ENCODE measurements at places on chromosomes 3 and 15.

DNA sequence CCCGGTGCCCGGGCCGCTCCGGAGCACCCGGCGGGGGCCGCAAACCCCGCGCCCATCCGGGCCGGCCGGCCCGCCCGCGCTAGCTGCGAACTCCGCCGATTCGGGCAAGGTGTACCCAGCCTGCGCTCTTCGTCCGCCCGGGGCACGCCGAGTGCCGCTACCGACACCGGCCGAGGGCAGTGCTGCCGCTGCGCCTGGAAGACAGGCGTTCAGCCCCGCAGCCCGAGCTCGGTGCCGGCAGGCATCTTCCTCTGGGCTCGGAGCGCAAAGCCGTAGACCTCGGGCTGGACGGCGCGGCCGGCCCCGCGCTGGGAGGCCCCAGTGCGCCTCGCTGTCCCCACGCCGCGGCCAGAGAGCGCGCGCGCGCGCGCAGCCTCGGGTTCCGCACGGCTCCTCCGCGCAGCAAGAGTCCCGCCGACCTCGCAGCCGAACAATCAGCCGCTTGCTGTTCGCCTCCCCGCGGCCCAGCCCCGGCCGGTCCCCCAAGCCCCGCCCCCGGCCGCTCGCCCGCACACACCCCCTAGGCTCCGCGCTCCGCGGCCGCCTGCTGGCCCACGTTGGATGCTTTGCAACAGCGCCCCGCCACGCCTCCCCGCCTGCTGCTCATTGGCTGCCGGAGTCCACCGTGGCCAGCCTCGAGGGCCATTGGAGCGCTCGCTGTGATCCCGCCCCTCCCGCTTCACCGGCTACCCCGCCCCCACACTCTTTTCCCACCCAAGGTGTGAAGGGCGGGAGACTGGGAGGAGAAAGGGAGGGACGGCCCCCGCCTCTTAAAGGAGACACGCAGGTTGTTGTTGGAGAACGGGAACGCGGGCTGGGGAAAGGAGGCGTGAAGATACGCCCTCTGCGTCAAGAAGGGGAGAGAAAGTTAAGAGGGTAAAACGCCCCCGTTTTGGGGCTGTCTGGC, at the start of gene LRIG1:
TSS of gene LRIG1 (minus strand) at position 447 of the 907 bp plus-strand sequence. CDS start 615 bp downstream, outside the sequence.
- peak; percentile 96 for DNase-seq

- no peak for DNase-seq
These were observed 324.8 kb upstream of the CTDSPL start for GRCh38 chr3:37536840-37537239.

- DNase-seq, result no peak
These were observed 141.7 kb downstream of the WDR76 start for GRCh38 chr15:43968551-43968950.

DNA sequence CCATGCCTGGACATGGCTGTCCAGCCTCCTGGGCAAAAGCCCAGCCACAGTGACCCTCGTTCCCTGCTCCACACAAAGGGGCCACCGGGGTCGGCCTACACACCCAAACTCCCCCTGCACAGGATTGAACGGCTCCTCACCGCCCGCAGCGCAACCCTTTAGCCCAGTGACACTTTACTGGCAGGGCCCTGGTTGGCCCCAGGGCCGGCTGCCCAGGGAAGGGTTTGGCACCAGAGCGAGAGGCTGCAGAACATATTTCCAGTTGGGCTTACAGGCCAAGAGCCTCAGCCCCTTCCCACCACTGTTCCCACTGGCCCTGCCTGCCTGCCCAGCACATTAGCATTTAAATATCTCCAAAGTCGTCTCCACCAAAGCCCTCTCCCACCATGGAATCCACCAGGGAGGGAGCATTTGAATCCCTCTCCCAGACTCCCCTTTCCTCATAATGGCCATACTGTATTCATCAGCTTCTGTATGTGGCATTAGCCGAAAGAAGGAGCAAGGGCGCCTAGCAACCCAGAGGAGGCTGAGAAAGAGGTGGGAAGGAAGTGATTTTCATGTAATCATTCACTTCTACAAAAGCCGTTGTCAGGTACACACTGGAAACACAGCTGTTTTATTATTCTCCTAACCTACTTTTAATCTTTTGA, 85.4 kb downstream of the SLC6A11 start:
- DNase-seq, result no peak

DNA sequence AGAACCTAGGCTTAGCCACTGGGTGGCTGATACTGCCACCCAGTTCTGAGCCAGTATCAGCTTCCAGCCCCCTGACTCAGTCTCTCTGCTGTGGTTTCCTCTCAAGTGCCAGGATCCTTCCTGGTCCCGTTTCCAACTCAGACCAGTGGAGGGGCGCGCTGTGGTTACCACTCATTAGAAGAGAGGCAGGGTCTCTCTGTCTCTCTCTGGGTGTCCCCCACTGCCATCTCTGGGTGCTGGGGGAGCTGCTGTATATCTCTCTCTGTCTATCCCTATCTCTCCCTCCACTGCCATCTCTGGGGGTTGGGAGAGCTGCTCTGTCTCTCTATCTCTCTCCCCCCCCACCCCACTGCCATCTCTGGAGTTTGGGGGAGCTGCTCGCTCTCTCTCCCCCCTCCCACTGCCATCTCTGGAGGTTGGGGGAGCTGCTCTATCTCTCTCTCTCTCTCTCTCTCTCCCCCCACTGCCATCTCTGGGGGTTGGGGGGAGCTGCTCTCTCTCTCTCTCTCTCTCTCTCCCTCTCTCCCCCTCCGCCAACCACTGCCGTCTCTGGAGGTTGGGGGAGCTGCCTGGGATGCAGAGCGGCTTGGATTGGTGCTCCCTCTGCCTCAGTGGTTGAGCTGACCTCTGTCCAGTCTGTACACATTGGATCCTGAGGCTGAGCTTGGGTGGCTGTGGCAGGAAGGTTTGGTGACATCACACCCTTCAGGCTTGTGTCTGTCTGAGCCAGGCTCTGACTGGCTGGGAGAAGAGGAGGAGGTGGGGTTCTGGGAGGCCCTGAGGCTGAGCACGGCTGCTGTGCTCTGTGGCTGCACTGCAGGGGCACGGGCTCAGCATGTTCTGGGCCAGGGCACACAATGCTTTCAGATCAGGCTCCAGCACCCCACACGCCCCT, 98.9 kb downstream of the APBA2 start:
- DNase-seq, result no peak

DNA sequence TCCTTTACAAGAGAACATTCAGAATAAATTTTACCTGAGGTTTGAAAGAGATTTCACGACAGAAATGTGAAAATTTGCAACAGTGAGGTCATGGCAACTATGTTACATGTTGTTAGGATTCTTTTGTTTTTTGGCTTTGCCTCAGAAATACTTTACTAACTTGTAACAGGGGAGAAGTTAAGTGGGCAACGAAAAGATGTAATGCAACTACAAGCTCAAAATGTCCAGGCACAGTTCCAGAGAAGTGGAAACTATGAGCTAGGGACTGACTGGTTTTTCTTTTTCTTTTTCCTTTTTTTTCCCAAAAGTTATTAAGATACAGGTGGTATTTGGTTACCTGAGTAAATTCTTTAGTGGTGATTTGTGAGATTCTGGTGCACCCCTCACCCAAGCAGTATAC, 111.5 kb upstream of the PPP2R3A start:
- DNase-seq, result no peak

DNA sequence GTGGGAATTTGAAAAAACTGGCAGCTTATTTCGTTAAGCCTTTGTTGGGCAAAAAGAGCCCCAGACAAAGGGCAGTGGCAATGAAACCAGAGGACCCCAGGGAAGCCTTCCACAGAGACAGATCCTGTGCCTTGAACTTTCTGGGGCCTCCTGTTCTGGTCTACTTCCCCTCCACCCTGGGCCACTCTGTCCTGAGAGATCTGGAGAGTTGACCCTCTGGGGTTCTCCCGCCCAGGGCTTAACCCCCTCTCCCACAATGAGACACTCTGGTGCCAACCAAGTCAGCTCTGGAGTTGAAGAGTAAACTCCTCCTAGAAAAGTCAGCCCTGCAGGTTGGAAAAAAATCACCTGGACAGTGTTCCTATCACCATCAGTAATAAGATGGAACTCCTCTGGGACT, 20.8 kb downstream of the EHD4 start:
- DNase-seq, result no peak

DNA sequence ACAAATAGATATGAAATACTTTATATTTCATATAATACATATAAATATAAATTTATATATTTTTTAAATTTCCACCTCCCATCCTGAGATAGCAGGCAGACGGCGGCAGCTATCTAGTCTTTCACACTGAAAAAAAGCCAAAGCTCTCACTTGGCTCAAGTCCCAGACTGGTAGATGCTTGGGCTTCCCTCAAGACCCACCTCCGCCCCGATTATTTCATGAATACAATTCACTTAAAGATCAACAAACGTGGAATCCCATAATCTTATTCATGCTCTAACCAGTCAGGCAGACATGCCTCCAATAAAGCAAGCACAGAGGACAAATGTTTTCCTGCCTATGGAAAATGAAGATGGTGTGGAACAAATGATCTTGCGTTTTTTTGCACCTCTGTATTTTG, 275.9 kb upstream of the NR2F2 start:
- no peak for DNase-seq

- DNase-seq, result no peak
These were observed 17.2 kb downstream of the PLXNA1 start for GRCh38 chr3:127000119-127000518.

GRCh38 chr3:130779486-130779885, 32.9 kb upstream of the PIK3R4 start:
- DNase-seq, result no peak

DNA sequence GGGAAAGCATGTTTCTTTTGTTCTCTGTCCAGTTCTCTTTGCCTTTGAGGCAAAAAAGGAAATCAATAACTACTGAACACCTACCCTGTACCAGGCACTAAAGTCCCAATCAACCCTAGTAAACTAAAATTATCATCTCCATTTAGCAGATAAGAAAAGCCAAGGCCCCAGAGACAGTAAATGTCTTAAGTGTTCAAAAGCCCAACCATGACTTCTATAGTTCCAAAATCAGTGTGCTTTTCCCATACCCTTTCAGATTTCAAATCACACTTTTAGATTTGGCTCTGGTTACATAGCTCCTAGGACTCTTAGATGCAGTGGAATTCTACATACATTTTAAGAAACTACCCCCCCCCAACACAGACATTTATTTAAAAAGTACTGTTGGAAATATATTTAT, 63.5 kb downstream of the UACA start:
- DNase-seq, result no peak

- no peak for DNase-seq
These were observed 8.9 kb upstream of the PXK start for GRCh38 chr3:58323529-58324390.

DNA sequence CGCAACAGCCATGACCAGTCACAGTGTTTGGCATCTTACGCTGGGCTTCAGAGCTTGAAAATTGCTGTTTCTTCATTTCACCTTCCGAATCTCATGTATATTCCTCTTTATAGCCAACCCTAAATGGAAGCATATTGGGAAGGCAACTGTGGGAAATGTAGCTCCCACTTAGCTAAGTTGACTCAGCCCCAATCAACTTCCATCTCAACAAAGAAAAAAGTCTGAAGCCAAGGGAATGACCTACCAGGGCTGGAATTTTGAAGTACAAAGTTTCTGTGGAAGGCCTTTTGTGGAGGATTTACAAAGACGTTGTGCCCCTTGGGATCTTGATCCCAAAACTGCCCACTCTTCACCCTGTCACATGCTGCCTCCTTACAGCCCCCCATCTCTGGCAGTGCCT, 85.2 kb upstream of the OXTR start:
- DNase-seq, result no peak

- DNase-seq, result no peak
These were observed 183.9 kb downstream of the FAM43A start for GRCh38 chr3:194869482-194870169.

GRCh38 chr3:128551867-128552266, 58.9 kb upstream of the GATA2 start:
- no peak for DNase-seq

- no peak for DNase-seq
These were observed 58.3 kb upstream of the NEDD4 start for GRCh38 chr15:56051676-56052075.

- no peak for DNase-seq
These were observed 42.1 kb downstream of the RNF111 start for GRCh38 chr15:59029554-59029953.

GRCh38 chr3:151900884-151901643, 27.6 kb downstream of the SUCNR1 start:
- no peak for DNase-seq

- DNase-seq, result no peak
These were observed 88.8 kb upstream of the PPIB start for GRCh38 chr15:64251658-64252057.

GRCh38 chr3:41290736-41291135, 91.4 kb downstream of the CTNNB1 start:
- DNase-seq, result no peak

GRCh38 chr15:74387621-74388362, 20.3 kb upstream of the CYP11A1 start:
- DNase-seq, result no peak

DNA sequence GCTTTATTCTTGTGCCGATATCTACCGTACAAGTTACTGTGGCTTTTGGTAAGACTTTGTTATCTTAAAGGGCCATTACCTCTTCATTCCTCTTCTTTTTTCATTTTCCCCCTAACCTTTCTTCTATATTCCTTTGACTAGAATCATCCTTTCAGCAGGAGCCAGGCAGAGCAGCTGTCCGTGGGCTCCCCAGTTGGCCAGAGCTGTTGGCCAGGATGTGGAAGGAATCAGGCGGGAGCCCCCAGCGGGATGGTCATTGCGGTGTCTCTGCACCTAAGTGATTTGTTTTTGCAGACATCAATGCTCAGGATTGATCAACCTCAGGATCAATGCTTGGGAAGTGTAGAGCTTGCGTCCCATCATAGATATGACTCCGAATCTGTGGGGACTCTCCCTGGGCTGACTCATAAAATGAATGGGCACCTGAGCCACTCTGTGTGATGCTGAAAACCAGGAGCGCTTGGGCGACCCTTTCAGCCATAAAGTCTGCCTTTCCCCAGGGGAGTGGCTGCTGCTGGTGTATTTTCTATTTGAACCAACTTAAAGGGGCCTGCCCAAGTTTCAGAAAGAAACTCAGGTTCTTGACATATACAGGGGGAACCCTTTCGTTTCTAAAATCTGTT, 21.7 kb downstream of the APBA2 start:
- DNase-seq, result no peak

DNA sequence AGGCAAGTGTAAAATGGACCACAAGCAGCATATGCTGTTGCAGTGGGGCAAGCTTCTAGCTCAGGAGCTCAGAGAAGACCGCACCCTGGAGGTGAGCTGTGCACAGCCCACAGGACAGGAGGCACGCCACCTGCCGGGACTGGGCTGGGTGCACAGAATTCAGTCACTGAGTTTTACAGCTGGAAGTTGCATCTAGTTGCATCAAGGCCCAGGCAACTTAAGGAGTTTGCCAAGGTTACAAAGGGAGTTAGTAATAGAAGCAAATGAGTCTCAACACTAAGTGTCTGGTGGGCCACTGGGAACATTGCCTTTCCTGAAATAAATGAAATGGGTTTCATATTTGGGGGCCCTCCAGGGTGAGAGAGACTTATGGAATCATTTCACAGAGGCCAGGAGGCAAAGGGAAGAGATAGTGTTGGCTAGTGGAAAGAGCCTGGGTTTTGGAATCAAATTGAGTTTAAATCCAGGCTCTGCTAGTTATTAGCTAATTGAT, 36.0 kb upstream of the TIMP4 start:
- no peak for DNase-seq

- no peak for DNase-seq
These were observed 38.8 kb downstream of the EOGT start for GRCh38 chr3:68974711-68975110.

- DNase-seq, result no peak
These were observed 29.0 kb downstream of the CMSS1 start for GRCh38 chr3:99846477-99847160.
